ENCODE measurements at places on chromosomes 3 and 15.

- no peak for DNase-seq
These were observed 9.0 kb downstream of the SLC24A1 start for GRCh38 chr15:65630760-65631159.

GRCh38 chr3:25304916-25305315 is 123.1 kb upstream of the RARB start:
- no peak for DNase-seq

- no peak for DNase-seq
These were observed 273.7 kb upstream of the UMPS start for GRCh38 chr3:124456506-124456905.

GRCh38 chr3:139289860-139290524 is 53.8 kb upstream of the MRPS22 start:
- DNase-seq: no peak

DNA sequence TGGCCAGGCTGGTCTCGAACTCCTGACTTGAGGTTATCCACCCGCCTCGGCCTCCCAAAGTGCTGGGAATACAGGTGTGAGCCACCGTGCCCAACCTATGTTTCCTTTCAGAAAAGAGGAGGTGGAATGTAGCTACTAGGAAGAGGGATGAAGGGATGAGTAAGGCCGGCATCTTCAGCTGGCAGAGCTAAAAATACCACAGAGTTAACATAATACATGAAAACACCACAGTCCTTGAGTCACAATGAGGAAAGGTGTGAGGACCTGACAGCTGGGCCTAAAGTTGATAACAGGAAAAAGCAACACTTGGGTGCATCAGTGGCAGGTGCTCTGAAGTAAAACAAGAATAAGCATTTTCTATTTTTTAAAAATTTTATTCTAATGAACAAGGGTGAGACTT is 392.2 kb downstream of the DIPK2A start:
- no peak for DNase-seq

- no peak for DNase-seq
These were observed 34.7 kb downstream of the NIPA2 start for GRCh38 chr15:22872936-22873701.

DNA sequence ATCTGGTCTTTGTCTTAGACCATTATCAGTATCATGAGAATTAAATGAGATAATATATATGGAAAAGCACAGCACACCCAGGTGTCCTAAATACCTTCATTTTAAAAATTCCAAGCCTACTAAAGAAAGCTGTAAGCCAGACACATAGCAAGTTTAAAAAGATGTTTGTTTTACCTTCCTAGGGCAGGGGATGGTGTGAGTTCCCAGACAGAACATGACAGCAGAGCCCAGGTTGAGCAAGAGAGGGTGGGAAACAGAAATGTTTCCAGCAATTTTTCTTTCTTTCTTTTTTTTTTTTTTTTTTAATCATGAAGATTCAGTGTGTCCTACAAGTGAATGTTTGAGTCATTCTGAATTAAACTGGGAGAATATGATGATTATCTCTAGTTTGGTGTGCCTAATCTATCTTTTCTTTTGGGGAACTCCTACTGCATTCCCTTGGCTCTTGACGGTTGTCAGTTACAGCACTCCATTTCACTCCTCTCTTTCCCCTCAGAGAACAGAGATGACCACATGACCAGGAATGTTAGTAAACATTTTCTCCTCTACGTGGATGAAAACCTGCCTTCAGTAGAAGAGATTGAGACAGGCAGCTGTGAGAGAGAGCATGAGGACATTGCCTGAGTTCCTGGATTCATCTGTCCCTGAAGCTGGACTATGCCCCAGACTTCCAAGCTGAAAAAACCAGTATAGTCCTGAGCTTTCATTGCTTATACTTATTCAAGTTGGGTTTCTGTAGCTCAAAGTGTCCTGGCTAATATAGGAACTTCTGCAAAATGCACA is 54.5 kb upstream of the ARL14 start:
- no peak for DNase-seq

Measured in nucleus accumbens (tissue), 56 donors.